EH (cell line): ENCODE measurements at places on chromosomes 12 and 14.
A peak's percentile ranks its signal among the peaks of the same experiment; 100 is the strongest.

DNA sequence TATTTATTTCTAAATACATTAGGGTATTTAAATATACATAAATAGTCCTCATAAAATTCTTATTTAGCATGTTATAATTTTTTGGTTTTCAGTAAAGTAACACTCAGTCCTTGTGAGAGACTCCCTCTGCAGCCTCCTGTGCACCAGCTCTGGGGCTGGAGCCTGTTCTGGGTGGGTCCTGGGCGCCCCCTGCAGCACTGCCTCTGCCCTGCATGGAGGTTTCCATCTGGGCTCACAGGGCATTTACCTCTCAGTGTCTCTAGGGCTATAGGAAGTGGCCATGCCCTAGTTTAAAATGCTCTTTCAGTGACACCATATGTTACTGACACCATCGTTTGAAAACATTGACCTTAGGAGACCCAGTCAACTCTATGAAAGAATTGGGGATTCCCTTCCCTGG lies 1155.2 kb downstream of the TMEM121 start:
- no peak for DNase-seq

GRCh38 chr14:33486332-33486890 lies 464.5 kb downstream of the EGLN3 start:
- no peak for DNase-seq

DNA sequence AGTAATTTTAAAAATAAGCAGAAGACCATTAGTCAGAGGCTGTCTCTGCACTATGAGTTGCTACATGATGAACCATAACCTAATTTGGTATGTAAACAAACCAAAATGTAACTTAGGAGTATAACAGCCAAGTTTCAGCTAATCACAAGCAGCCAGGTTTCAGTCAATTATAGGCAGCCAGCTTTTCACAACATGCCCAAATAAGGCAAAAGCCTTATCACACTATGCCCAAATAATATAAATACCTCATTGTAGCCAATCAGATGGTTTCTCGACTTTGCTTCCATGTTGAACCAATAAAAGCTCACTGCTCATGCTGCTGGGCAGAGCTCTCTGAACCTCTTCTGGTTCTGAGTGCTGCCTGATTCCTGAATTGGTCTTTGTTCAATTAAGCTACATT lies 38.6 kb downstream of the GARIN6 start:
- DNase-seq = no peak

DNA sequence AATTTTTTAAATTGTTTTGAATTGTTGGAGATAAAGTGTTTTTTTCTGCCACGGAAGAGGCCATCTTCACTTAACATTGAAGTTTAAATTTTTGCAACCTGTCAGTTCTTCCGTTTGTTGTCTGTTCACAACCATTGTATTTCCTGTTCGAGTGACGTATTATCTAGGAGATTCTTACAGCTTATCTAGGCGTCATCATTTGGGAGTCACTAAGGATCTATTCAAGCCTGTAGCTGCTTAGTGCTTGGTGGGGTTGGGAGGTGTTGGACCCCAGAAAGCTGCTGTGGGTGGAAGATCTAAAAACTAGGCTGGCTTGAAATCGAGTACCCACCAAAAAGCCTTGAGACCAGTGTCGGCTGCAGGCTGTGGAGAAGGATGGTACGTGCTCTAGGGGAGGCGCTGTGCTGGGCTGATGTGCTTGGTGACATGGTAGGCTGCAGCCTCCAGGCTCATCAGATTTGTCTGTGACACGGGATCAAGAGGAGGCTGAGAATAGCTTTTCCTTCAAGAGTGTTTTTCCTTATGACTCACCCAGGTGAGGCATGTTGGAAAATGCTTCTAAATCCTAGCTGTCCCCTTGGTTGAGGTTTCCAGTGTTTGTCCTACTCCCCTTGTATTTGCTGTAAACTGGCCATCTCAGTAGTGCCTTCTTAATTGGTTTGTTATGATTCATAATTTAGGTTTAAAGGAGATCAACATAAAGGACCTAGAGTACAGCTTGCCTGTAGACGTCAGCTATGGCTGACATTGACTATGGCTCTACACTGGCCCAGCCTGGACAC lies 57.8 kb downstream of the ATG14 start:
- no peak for DNase-seq

DNA sequence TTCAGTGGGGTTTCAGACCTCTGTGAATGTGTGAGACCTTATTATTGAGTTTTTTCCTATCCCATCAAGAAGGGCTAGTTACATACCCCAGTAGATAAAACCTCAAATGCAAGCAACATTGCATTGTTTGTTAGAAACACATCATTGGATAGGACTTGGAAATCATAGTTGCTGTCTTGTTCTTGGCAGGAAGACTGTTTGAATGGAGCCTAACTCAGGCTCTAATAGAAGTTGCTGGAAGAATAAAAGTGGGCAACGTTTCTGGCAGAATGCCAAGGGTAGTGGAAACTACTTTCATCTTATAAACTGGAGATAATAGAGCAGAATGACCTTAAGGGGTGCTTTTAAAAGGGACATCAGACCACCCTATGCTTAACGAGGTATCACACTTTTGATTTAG lies 9.9 kb upstream of the PTHLH start:
- DNase-seq = no peak

- peak; percentile 61 for DNase-seq
These were observed 26.3 kb downstream of the ITGA7 start for GRCh38 chr12:55681142-55682077.

DNA sequence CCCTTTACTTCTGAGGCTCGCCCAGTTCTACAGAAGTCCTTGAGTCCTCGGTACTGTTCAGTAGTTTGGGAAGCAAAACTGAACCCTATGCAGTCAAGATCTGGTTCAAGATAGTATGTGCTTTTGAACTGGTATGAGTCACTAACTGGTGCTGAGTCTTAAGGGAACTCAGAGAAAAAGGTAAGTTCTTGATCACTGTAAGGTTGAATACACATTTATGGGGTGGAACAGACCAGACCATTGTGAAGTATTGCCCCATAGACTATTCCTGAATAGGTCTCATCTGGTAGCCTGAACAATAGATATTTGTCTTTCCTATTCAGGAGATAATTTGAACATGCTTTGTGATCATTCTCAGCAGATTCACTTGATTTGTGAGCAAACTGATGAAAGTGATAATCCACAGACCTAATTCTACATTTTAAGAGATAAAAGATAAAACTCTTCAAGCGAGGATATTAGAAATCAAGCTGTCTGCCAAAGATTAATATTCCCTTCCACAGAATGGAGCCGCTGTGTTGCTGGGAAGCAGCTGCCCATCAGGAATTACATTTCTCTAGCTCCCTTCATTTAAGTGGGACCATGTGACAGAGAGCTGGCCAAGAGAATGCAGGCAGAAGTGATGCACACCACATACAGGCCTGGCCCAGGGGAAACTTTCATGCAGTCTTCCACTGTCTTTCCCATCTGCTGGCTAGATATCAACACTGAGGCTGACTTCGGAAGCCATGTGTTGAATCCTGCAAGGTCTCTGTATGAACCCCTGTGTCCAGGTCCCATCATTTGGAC lies 369.8 kb upstream of the GARIN6 start:
- DNase-seq = no peak

GRCh38 chr12:50665170-50665569 lies 98.7 kb upstream of the ATF1 start:
- peak; percentile 32 for DNase-seq

DNA sequence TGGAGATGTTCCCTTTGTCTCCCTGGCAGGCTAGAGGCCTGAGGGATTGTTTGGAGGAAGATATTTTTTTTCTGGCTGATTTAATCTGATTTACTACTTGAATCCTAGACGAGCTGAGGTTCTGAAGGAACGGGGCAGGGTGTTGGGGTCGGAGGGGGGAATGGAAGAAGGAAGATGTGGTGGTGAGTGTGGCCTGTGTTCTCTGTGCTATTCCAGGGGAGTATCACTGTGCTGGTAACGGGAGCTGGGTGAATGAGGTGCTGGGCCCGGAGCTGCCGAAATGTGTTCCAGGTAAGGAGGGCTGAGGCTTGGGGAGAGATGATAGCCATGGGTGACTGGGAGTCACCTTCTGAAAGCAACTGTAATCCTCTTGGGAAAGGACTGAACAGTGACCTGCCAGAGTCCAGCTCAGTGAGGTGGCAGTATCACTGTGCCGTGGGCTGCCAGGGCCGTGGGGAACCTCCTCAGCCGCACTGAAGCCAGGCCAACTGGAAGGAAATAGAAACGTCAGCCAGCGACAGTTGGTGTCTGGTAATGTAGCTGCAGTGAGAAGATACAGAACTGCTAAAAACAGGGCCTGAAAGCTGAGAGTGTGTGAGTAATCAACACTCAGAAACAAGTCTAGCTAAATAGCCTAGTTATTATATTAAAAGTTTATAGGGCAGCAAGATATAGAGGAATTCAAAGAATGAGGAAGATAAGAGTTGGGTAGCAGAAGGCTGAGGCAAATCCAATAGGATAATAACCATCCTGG lies 7.9 kb downstream of the C1S start:
- peak; percentile 61 for DNase-seq

DNA sequence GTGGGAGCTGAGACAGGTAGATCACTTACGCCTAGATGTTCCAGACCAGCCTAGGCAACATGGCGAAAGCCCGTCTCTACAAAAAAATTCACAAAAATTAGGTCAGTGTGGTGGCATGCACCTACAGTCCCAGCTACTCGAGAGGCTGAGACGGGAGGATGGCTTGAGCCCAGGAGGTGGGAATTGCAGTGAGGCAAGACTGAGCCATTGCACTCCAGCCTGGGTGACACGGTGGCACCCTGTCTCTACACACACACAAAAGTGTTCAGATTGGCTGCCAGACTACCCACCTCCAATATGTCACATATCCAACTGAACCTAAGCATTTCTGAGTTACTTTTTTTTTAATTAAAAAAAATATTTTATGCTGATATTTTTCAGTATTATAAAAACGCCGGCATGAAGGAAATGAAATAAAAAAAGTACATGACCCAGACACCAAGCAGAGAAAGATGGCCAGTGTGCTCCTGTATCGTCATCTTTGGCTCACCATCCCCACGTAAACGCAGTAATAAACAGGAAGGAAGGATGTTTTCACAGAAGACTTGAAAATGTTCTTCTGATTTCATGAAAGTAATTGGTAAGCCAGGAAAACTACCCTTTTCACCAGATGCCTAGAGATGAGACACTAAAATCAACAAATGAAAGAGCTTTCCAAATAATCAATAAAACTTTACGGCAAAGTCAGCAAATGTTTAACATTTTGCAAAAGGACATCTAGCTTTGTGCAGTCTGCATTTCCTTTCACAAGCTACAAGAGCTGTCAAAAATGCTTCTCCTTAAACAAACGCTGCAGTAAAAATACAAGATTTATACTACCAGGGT lies 26.4 kb downstream of the CDC42BPB start:
- DNase-seq = no peak

GRCh38 chr12:58186914-58187313 lies 245.5 kb downstream of the ATP23 start:
- no peak for DNase-seq

- DNase-seq = no peak
These were observed 130.9 kb downstream of the NDUFA12 start for GRCh38 chr12:94872671-94872970.

DNA sequence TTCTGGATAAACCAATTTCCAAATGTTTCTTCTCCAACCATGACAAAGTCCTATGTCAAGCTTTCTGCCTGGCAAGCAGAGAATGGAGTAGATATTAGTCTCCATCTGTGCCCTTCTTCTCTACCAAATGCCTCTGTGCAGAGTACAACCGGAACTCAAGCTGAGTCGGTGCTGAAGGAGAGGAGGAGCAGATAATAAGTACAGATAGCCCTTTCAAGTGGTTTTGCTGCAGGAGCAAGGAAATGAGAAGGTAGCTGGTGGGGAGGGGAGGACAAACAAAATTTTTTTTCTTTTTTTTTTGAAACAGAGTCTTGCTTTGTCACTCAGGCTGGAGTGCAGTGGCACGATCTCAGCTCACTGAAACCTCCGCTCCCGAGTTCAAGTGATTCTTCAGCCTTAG lies 14.2 kb upstream of the HELB start:
- no peak for DNase-seq

- no peak for DNase-seq
These were observed 74.3 kb upstream of the SRSF5 start for GRCh38 chr14:69692594-69692993.

DNA sequence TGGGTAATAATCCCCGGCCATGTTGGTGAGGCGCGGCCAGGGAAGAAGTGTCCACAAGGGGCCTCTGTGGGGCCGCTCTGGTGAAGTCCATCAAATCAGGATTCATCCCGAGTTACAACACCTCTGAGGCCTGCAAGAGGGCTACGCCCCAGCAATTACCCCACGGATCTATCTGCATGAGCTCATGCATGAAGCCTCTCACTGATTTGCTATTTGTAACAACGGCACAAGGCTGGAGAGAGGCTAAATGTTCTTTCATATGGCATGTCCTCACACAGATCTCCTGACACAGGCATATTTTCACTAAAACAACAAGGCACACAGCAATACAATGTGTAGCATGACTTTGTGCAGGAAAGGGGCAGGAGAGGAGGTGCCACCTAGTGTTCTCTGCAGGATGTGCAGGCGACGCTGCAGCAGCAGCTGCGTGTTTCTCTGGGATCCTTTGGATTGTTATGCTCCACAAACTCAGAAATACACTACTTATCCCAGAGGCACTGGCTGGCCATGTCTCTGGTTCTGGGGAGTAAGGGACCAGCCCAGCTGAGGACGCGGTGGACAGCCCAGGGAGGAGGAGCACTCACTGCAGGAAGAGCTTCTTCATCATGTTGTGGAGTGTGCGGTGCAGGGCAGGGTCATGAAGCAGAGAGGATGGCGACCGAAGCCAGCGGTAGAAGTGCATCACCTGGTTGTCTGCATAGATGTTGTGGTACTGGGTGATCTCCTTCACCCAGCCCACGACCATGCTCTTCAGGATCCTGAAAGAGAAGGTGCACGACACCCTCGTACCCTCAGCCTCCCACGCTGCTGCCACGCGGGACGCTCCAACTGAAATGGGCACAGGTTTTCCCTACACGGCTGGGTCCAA lies 20.2 kb downstream of the P2RX2 start:
- peak; percentile 50 for DNase-seq

DNA sequence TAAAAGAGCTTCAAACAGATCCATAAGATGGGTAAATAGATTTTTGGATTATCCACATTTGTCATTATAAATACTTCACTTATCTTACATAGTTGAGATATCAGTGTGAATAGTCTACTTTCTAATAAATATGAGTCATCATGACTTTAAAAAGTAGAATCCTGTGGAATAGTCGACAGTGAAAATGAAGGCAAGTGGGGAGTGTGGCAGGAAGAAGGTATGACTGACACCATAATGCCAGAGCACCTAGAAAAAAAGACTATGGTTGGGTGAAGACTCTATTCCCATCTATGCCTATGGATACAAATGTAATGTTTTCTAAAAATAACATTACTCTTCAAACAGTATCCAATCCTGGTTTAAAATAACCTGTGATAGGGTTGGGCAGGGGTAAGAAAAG lies 117.5 kb downstream of the MDGA2 start:
- DNase-seq = no peak

- DNase-seq = no peak
These were observed 232.4 kb downstream of the SNAPC1 start for GRCh38 chr14:61994589-61994988.

GRCh38 chr14:103718572-103718971 lies 3.0 kb downstream of the ZFYVE21 start:
- no peak for DNase-seq

DNA sequence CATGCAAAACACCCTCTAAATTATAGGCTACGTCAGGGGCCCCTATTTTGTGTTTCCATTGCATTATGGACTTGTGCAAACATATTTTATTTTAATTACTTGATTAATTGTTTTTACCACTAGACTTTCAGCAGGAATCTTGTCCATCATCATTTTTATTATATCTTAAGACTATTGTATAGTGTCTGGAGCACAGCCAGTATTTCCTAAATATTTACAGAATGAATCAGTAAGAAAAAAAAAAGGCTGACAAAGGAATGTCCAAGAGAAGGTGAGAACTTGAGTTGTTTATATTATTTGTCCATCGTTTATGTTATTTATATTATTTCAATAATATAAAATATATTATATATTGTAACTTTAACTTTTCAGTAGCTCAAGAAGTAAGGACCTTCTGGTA lies 664.7 kb downstream of the SLC6A15 start:
- DNase-seq = no peak
